Activated naive CD8-positive, alpha-beta T cell treated with anti-CD3 and anti-CD28 coated beads for 36 hours (primary cell): ENCODE measurements at places on chromosomes 3 and 15.

GRCh38 chr15:48086133-48086532 is 34.7 kb upstream of the SLC24A5 start:
- DNase-seq: no peak

- DNase-seq: peak; percentile 56
Measured at GRCh38 chr15:52558196-52558595, 10.6 kb downstream of the ARPP19 start.

DNA sequence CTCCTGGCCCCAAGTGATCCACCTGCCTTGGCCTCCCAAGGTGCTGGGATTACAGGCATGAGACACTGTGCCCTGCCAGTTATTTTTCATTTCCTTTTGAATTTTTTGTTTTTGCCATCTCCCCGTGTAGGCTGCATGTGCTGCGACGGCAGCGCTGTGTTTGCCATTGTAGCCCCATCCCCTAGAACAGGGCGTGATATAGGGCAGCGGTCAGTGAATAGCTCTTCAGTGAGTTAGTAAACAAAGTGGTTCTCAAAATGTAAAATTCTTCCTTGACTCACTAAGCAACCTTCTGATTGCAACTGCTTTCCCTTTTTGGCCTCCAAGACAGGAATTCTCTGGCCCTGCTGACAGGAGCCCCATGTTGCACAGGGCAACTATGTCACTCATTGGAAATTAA is 138.1 kb upstream of the CTDSPL start:
- no peak for DNase-seq

- DNase-seq: no peak
Measured at GRCh38 chr3:195238586-195239118, 32.3 kb downstream of the XXYLT1 start.

DNA sequence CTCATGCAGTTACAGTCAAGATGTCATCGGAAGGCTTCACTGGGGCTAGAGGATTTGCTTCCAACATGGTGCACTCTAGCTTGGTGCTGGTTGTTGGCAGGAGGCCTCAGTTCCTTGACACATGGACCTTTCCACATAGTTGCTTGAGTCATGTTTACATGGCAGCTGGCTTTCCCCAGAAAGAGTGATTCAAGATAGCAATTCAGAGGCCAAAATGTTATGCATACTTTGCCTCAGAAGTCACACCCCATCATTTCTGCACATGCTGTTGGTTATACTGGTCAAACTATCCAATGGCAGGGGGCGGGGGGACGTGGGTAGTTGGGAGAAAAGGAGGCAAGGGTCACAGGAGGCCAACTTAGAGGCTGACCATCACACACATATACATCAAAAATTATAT is 58.7 kb downstream of the FOXB1 start:
- DNase-seq: no peak

DNA sequence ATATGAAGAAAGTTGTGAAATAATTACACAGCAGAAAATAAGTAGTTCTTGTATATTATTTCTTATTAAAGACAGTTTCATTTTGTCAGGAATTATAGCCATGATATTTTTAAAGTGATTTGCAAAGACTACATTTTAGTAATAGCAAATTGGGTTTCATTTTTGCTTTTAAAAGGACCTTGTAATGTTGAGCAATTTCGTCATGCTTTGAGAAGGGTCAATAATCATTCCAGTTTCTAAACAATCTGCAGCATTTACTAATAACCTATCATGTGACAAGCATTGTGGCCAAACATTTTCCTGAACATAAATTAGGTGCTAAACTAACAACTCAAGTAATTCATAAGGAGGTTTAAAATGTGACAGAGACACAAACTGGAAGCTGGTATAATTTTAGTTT is 214.4 kb upstream of the CBLB start:
- DNase-seq: no peak

DNA sequence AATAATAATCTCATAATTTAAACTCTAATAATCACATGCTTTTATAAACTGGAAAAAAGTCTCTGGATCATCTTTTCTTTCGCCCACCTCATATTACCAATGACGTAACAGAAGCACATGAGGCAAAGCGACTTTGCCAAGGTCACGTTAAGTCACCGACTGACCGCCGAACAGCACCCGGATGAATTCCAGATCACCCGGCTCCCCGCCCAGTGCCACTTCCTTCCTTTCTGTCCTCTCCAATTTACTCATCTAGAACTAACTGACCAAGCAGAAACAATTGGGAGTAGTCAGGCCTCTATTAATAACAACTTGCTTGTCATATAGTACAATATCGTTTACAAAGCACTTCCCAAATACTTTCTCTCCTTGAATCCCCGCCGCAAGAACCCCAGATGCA is 21.1 kb downstream of the FGF12 start:
- no peak for DNase-seq

DNA sequence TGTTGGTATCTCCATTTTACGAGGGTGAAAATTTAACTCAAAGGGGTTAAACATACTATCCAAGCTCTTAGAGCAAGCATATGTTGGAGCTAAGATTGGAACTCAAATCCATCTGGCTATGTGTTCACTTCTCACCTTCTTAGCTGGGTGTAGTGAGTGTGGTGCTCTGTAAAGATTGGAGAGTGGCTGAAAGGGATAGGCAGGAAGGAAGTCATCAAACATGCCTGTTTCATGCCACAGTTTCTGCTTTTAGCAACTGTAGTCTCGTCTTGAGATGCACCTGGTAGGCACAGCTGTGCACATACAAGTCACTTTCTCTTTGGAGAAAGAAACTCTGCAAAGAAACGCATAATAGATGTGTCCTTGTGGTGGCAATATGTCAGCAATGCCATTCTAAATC is 189.1 kb upstream of the MDFIC2 start:
- DNase-seq: no peak

DNA sequence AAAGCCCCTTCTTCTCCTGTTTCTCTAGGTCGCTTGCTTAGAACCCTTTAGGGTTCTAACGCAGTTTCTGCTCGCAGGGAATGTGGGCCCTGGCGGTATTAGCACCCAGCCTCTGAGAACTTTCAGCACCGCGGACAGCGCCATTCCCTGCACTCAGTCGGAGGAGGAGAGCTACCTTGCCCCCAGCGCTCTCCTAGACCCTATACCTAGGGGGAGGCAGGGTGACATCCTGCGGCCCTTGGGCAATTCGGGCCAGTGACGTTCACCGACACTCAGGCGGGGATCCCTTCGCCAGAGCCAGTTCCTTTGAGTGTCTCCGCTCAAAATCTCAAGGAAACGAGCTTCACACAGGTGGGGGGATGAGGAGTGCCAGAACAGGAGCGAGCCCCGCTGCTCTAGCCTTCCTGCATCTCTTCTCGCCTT is 1.3 kb downstream of the SLC7A14 start:
- DNase-seq: peak; percentile 54

DNA sequence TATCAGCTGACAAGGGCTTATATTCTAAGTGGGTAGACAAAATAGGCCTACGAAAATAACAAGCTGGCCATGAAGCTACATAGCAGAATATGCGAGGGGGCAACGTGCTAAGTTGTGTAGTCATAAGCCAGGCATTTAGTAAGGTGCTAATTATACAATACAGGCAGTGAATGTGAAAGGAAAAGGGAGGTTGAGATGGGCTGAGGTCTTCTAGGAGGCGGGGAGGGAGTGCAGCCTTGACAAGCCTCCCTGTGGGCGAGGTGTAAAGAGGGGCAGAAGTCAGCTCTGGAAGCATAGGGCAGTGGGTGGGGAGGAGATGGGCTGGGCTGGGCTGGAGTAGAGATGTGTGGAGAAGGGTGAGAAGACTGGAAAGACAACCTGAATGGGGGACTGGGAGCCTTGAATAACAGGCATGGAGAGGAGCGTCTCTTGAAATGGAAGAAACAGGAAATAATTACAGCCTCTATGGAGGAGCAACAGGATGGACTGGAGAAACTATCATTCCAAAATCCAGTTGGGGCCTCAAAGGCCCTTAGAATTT is 1.2 kb downstream of the TIGIT start:
- no peak for DNase-seq

GRCh38 chr15:58314593-58315216 is 117.1 kb upstream of the LIPC start:
- DNase-seq: no peak

GRCh38 chr15:29104566-29104880 is 165.1 kb downstream of the NSMCE3 start:
- DNase-seq: no peak

DNA sequence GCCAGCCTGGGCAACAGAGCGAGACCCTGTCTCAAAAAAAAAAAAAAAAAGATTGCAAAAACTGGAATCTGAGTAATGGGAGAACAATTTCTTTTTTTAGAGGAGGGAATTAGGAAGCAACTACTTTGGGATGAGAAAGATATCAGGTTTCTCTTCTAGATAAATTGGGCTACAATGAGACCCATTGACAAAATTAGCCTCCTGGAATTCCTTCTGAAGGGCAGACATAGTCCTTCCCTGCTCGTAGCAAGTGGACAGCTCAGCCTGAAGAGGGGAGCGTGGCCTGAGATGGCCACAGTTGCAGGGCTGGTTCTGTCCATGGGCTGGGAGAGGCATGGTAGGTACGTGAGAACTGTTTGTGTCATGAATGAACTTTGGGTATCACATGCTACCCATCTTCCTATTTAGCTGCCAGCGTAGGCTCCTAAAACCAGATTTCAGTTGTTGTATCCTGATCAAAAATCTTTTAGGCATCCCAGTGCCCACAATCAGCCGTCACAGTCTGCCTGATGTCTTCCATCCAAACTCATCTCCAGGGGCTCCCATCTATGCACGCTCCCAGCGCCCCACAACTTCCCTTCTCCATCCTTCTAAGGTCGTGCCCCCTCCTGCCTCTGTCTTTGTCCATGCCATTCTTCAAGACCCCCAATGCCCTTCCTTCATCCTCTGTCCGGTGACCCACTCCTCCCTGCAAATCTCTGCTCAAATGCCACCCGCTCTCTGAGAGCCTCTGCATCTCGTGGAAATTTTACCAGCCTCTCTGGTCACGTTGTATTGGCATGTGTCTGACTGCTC is 92.0 kb upstream of the NR2E3 start:
- no peak for DNase-seq

DNA sequence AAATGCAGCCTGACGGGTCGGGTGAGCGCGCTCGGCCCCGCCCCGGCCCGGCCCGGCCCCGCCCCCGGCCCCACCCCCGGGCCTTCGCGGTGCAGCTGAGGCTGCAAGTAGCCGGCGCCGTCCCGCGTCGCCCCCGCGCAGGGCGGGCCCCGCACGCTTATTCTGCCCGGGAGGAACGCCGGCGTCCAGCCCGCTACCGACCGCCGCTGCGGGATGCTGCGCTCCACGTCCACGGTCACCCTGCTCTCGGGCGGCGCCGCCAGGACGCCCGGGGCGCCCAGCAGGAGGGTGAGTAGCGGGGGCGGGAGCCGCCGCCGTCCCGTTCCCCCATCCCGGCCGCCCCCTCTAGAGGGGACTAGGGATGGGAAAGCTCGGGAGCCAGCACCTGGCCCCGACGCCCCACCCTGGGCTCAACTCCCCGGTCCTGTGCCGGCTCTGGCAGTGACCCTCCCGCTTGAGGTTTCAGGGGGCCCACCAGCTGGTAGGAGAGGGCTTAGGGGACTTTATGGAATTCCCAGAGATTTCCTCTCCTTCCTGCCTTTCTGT is at the start of gene MYZAP:
Gene MYZAP, plus strand, starts transcription at position 83 of the 546 bp plus-strand sequence. Its CDS starts 131 bp downstream, at position 214.
- DNase-seq: peak; percentile 47

GRCh38 chr3:105836533-105836932 is 32.3 kb downstream of the CBLB start:
- DNase-seq: no peak

DNA sequence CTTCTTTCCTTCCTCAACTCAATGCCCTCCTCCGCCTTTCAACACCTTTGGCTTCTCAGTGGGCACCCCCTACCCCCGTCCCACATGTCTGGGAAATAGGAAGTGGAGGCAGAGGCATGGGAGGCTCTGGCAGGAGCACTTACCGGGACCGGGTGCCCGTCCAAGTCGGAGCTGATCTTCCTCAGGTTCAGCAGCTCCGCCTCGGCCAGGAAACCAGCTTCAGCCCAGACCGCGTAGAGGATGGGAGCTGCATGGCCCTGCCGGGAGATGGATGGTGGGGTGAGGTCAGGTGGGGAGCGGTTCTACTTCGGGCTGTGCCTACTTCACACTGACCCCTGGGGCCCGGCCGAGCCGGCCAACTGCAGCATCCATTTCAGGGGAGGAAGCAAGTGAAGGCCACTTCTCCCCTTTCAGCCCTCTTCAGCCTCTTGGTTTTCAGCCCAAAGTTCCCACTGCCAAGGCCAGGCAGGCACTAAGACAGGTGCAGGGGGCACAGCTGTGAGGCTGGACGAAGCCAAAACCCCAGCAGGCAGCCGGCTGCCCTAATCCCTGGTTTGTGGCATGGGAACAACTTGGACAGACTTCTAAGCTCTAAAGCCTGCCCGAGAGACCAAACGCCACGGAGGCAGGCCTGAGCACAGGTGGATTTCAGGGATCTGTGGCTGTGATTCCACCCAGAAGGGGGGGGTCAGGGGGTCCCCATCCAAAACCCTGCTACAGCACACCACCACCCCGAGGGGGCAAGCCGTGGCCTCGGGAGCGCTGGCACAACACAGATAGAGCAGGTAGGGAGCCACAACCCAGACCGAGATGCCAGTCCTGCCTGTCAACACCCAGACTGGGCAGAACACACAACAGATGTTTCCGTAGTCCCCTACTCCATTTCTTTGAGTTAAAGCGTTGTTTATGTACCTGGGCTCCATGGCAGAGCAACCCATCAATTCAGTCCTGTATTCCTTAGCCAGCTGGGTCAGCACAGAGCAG is 14.5 kb downstream of the TKT start:
- no peak for DNase-seq

DNA sequence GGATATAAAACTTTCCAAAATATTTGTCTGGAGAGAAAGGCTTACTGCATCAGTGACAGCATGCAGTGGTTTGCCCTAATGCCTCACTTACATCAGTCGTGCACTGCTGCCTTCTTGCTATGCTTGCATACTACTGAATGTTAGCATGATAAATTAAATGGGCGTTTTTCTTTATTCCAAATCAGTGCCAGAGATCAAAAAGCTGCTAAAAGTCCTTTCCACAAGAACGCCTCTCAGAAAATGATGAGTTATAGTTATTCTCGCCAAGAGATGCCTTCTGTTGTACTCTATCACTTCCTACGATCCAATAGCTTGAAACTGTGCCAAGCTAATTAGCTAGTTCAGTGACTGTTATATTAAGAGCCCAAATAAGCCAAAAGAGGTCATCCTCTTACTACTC is 345.8 kb upstream of the ROBO2 start:
- DNase-seq: no peak

GRCh38 chr3:61053781-61054496 is 197.3 kb downstream of the FHIT start:
- no peak for DNase-seq

GRCh38 chr3:10770981-10771380 is 45.0 kb upstream of the SLC6A11 start:
- DNase-seq: no peak

- no peak for DNase-seq
Measured at GRCh38 chr3:133532951-133533350, 40.5 kb upstream of the CDV3 start.

DNA sequence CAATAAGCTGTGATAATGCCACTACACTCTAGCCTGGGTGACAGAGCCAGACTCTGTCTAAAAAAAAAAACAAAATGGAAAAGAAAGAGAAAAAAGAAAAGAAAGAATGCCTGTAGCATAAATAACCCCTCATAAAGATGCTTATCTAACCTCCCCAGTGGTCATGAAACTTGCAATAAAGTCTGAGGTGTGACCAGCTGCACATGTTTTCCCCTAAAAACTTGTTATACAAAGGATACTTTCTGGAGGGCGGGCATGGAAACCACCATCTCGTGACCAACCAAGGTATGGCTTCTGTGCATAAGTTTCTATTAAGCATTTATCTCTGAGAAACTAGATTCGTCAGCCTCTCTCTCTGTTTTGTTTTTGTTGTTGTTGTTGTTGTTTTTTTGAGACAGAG is 21.8 kb downstream of the CCDC32 start:
- DNase-seq: no peak
